Anterior cingulate cortex (tissue), 58 donors: ENCODE measurements at places on chromosomes 3 and 15.

DNA sequence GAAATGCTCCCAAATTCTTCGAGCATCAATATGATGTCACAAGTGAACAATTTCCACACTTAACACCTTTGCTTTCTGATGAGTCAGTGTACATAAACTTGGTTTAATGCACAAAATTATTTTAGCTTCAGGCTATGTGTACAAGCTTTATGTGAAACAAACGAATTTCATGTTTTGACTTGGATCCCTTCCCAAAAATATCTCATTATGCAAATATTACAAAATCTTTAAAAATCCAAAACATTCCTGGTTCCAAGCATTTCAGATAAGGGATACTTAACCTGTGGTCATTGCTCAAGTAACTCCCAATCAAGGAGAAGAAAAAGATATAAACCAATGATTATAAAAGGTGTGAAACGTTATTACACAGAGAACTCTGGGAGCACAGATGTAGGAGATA lies 25.2 kb downstream of the RAB5A start:
- no peak for DNase-seq

DNA sequence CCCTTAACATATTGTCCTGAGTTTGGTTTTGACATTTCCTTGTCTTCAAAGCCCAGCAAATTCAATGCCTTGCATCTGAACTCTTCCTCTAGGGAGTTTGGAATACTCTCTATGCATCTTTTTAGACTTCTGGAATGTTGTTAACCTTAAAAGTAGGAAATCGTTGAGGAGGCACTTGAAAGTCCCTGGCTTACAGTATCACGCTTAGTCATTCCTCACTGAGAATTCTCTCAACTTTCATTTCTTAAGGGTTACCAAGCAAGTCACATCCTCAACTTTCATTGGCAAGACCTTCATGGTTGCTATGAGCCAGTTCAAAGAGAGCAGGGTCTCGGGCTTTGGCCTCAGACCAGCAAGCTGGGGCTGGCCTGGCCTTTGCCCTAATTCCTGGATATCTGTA lies 89.9 kb downstream of the ASB7 start:
- DNase-seq: no peak

DNA sequence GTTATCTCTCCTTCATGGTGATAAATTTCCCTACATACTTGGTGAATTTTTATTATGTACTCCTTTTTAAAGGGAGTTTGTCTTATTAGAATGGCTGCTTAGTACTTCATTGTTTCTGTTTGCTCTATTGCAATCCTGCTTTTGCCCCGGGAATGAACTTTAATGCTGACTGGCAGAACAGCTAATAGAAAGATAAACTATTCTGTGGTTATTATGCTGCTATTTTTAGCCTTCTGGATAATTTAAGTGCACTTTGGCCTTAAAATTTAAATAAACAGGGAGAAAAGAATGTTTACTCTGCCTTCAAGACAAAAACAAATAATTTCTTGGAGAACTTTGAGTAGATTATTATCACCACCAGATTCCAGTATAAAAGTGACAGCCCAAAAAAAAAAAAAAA lies 413.8 kb upstream of the CCDC54 start:
- no peak for DNase-seq

DNA sequence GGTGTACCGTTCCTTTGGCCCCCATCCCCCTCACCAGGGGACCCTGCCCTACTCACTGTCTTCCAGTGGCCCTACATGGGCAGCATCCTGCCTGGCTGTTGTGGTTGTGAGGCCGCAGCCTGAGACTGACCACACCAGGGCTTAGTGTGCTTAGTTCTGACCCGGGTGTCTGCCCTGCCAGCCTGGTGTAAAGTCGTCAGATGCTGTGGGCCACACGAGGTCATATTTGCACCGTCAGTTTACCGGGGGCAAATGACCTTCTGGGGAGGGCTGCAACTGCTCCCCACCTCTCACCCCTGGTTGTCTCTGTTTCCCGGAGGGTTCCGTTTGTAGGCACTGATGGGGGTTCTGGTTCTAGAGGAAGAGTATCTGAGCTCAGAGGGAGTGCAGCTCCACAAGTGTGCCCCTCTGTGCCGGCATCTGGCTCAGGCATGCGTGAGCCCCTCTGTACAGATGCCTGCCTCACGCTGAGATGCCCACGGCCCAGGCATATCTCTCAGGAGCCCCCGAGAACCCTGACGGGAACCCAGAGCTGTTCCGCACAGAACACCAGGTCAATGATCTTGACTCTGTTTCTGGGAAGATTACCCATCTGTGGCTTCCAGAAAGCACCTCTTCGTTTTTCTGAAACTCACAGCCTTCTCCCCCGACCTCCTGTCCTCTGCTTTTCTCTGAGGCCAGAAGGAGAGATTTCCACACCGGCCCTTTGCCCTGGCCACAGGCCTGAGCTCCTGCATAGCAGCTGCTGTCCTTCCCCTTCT lies 19.2 kb downstream of the KLF13 start:
- no peak for DNase-seq

DNA sequence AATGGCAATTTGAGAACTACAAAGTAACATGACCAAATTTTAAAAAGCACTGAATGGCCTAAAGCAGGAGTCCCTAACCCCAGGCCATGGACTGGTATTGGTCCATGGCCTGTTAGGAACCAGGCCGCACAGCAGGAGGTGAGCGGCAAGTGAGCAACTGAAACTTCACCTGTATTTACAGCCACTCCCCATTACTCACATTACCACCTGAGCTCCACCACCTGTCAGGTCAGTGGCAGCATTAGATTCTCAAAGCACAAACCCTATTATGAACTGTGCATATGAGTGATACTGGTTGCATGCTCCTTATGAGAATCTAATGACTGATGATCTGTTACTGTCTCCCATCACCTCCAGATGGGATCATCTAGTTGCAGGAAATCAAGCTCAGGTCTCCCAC lies 48.8 kb downstream of the SENP7 start:
- no peak for DNase-seq

- DNase-seq: no peak
Measured at GRCh38 chr15:25224396-25224795, 214.4 kb downstream of the UBE3A start.

DNA sequence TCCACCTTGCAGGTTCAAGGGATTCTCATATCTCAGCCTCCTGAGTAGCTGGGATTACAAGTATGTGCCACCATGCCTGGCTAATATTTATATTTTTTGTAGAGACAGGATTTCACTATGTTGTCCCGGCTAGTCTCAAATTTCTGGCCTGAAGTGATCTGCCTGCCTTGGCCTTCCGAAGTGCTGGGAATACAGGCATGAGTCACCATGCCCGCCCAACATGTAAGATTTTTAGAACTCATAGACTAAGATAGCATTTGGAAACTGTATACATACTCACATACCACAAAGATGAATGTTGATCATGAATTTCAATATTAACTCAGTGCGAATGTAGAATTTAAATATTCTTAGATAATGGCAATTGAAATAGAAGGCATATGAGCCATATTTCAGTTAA lies 718.9 kb downstream of the NLGN1 start:
- DNase-seq: no peak

DNA sequence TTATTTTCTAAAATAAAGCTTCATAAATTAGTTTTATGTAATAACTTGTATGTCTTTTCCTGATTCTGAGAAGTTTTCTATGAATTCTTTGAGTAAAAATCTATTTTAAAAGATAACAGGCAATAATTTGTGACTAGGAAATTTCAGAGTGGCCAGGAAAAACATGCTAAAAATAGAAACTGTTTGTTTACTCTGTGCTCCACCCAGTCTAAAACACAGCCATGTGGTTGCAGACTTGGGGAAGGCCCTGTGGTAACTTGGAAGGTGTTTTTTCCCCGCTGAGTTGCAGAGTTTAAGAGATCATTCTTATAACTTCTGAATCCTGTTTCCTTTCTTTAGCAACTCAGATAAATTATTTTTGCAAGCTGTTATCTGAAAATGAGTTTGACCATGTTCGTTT lies 21.9 kb downstream of the PLCL2 start:
- no peak for DNase-seq

DNA sequence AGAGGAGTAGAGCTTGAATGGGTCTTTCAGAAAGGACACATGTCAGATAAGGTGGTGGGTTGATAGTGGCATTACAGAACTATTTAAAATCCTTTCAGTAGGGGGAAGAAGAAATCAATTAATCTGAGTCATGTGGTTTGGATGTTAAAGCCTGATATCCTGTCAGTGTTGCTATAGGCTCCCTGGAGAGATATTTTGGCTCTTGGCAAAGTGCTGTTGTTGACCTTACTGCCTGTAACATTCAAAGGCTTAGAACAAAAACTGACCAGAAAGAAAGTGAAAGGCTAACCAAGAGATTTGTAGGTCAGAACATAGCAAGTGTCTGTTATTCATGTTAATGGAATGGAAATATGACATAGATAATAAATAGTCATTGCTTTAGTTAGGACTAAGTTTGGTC lies 552.9 kb downstream of the DIPK2A start:
- DNase-seq: no peak

DNA sequence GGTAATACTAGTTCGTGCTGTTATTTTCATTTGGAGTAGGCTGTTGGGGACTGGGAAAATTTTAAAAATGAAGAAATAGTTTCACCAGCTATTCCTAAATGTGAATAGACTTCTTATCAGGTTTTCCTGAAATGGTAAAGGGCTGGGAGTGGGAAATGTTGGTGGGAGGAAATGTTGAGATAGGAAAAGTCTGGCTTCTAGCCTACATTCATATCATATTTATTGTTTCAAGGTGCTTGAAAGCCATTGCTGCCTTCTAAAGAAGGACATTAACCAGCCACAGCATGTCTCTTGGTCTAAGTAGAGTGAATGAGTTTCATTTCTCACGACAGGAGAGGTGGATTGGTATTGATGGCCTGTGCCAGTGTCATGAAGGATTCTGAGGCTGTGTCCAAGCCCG lies 197.1 kb upstream of the BHLHE40 start:
- no peak for DNase-seq

DNA sequence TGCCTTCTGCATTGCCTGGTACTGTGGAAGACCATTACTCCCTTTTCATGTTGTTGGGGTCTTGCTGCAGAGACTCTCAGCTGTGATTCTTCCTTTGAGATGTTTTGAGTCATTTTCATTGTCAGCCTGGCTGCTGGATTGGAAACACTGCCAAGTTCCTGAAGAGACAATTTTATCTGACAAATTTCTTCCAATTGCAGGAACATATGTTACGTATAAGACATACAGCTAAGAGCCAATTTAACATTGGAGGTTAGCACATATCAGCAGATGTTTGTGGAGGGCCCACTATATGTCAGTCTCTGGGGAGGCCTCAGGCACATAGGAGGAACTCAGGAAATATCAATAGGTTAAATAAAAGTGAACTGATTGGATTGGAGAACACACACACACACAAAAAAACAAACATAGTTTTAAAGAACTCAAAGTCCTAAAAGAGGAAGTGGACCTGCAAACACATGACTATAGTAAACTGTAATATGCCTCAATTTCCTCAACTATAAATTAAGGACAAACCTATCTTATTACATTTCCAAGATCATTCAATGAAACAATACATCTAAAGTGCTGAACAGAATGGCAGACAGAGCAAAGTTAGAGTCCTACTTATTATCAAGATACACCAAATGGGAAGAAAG lies 172.3 kb downstream of the MYRIP start:
- no peak for DNase-seq

DNA sequence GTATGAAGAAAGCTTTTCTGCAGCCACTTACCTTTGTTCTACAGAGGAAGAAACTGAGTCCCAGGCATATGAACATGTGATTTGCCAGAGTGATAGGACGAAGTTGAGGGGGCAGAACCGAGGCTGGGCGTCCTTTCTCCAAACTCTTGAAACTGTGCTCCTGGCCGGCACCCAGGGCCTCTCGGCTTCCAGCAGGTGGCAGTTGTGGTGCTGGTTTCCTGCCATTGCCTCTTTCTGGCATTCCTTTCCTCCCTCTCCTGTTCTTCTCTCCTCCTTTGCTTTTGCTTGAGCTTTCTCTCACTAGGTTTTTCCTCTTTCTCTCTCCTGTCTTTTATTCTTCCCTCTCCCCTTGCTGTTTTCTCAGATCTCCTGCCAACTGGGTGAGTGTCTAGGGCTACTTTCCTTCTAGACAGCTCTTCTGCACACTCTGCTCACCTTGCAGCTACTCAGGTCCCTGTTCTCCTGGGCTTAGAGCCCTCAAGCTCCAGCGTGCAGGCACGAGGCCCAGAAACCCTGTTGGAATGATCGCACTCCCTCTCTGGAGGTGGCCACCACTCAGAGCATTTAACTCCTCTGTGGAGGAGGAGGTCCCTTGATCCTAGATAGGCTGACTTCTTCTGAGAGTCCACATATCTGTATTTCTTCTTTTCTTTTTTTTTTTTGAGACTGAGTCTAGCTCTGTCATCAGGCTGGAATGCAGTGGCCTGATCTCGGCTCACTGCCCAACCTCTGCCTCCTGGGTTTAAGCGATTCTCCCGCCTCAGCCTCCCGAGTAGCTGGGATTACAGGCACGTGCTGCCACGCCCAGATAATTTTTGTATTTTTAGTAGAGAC lies 26.2 kb downstream of the TRAK1 start:
- no peak for DNase-seq

- DNase-seq: no peak
Measured at GRCh38 chr3:117657278-117657677, 947.7 kb downstream of the TUSC7 start.

GRCh38 chr3:7469866-7470265 lies 609.0 kb downstream of the GRM7 start:
- no peak for DNase-seq

DNA sequence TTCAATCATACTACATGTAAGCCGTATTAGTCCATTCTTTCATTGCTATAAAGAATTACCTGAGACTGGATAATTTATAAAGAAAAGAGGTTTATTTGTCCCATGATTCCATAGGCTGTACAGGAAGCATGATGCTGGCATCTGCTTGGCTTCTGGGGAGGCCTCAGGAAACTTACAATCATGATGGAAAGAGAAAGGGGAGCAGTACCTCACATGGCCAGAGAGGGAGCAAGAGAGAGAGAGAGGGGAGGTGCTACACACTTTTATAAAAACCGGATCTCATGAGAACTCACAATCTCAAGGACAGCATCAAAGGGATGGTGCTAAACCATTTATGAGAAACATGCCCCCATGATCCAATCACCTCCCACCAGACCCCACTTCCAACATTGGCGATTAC lies 14.3 kb upstream of the CLASP2 start:
- DNase-seq: no peak

GRCh38 chr3:19103510-19103909 lies 44.8 kb upstream of the KCNH8 start:
- DNase-seq: no peak

- no peak for DNase-seq
Measured at GRCh38 chr3:157815739-157816138, 290.5 kb downstream of the SHOX2 start.

DNA sequence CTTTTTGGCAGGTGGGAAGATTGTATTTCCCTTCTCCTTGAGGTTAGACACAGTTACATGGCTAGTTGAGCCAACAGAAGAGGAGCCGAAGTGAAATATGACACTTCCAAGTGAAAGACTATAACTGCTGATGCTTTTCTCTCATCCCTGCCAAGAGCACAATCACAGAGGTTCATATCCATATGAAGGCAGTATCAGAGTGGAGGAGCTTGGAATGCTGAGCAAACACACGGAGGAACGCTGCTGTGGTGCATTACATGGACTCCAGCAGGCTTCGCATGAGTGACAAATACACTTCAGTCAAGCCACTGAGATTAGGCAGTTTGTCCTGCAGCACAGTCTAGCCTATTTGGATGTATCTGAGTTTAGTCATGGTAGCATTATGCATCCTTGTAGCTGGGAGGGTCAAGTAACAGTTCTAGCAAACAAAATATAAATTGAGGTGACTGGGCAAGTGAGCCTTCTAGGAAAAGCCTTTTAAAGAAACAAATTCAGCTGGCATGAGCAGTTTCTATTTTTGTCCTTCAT lies 5.4 kb downstream of the IQCF6 start:
- no peak for DNase-seq

GRCh38 chr3:17342119-17342518 lies 400.3 kb downstream of the TBC1D5 start:
- DNase-seq: no peak
